ENCODE measurements at places on chromosomes 5 and 9.

DNA sequence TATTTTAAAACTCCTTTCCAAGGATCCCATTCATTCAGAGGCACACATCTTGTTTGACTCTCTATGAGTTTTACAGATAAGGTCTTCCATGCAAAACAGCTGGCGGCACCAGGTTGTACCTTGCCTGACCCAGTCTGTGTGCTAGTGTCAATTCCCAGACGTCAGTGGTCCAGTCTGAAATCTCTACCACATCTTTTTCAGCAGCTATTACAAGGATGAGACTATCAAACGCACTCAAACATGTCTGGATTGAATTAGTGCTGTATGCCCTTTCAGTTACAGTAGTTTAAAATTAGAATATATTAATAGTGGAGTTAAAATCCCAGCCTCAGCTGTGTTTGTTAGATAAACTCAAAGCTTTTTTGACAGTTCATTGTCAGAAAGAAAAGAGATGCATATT lies 11.7 kb downstream of the CDC14B start:
- no peak for DNase-seq

DNA sequence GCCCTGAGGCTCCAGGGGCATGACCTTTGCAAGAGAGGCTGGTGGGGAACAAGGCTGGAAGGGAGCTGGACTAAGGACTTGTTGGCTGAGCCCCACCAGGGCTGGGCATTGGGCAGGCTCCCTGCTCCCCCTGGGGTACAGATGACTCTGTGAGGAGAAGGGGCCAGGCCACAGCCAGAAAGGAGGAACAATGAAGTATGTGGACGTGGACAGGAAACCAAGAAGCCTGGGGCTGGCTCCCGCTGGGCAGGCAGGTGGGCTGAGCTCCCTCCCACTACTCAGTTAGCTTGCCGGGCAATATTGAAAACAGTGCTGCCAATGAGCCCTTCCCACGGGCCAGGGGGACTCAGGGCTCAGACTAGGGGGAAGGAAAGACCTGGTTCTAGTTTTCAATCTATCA lies 66.1 kb upstream of the SPTLC1 start:
- no peak for DNase-seq

GRCh38 chr9:100459963-100460362 lies 13.0 kb upstream of the TMEFF1 start:
- DNase-seq, result no peak

GRCh38 chr5:111447822-111448221 lies 64.5 kb downstream of the STARD4 start:
- no peak for DNase-seq

DNA sequence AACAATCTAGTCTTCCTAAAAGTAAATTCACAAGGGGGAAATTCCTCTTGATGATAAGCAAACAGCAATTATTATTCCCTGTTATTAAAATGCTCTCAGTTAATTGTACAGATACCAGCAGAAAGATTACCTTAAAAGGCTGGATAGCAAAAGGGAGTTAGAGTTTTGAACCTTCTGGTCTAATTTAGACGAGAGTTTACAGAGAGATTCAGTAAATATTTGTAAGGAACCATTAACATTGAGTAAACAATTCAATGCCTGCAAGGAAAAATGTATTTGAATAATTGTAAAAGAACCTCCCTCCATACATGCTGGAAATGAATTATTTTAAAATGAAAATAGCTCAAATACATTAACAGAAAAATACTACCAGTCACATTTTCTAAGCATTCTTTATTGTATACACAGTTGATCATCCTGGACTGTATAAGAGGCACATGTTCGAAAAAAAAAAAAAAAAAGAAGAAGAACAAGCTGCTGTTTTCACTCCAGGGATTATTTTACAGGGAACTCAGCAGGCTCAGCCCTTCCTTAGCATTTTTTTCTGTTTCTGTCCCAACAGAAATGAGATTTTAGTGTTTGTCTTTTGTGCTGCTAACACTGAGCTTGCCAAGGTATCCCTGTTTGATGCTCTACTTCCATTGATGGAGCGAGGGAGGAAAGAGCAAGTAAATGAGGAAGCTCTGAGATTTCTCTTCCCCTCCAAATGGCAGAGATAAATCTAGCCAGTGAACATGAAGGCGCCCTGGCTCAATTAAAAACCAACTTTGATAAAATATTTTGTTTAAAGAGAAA lies 141.1 kb downstream of the ENC1 start:
- DNase-seq, result no peak

DNA sequence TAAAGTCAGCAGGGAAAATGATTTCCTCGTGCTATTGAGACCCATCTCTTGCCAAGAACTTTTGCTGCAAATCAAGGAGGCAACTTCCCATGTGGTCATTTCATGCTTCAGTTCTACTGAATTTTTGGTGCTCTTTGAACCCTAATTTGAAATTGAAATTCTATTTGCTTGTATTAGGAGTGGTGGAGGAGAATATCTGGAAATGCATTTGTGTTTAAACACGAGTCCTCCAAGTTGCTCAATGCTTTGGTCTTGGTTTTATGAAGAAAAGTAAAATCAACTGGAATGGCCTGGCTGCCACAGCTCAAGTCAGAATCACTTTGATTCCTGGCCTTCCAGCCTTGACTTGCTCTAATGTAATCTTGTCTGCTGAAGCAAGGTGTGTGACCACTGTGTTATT lies 613.2 kb downstream of the TLE1 start:
- DNase-seq, result no peak

DNA sequence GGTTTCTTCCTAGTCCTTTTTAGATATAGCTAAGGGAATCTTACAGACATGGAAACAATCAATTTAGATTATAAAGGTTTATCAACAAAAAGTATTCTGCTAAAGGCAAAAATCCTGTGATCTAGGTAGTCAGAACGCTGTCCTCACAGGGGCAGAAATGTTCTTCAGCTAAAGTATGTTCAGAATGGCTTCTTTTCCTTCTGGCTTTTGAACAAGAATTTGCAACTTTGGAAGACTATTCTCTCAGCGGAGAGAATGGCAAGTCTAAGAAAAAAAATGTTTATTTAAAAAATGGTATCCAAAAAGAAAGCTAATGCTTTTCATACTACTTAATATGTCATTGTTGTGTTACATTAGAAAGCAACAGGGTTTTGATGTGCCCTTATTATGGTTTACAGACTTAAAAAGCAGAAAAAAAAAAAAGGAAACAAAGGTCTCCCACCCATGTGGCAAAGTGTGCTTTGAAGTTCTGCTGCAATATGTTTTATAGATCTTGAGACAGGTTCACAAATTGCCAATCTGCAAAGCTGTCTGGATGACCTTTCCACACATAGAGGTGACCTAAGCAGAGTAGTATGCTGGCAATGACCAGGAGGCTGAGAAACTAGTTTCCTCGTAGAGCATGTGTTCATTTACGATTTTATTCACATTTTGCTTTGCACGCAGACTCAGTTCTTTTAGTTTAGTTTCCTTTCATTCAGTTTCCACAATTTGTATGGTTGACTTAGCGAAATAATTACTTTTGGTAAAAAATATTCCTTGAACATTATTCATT lies 45.1 kb upstream of the PJA2 start:
- DNase-seq, result peak; percentile 57

- no peak for DNase-seq
Observed at GRCh38 chr5:132477784-132478365, 12.7 kb downstream of the IRF1 start.

- DNase-seq, result peak; percentile 79
Observed at GRCh38 chr5:124061663-124062062, 549.7 kb downstream of the CSNK1G3 start.

DNA sequence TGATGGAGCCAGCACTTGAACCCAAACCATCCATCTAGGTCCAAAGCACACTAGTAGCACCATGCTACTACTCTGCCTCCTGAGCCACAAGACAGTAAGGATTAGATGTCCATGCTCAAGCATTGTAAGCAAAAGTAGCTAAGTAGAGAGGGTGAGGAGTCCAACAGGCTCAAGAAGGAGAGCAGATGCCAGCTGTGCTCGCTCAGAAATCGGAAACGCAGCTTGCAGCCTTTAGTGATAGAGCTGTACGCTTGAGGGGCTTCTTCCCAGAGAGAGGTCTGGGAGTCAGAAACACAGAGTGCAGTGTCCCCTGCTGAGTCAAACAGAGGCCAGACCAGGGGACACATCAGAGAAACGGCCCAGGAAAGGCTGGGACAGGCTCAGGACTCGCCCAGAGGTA lies 32.7 kb upstream of the GABRP start:
- DNase-seq, result no peak

DNA sequence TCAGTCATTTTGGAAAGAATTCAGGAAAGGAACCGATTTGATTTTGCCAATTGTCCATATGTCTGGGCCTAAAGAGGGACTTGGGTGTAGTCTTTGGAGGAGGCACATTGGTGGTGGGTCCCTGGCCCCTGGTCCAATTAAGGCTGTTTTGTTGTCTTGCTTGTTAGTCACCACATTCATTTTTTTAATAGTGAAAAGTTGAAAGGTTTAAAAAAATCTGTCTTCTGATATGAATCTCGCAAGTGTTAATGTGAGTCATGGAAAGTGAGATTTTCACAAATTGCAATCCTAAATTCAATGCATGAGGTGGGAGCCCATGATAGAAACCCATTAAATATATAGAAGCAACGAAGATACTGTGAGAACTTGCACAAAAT lies 165.9 kb upstream of the OTULINL start:
- no peak for DNase-seq

GRCh38 chr9:95305770-95306492 lies 11.6 kb downstream of the FANCC start:
- peak; percentile 7 for DNase-seq

DNA sequence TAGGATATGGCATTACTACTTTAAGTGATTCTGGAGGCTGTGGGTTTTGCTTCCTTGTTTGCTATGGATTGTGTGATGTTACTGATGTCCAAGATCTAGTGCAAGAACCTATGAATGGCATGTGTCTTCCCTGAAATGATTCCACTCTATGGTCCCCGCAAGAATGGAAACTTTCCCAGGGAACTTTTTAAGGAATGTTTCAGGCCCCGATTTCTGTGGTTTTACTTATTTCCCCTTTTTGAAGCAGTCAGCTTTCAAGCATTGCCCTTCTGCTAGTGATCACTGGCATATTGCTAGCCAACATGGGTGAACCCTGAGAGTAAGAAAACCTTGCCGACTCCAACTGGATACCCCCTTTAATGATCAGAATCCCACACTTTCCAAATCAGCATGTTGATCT lies 26.6 kb upstream of the CD180 start:
- DNase-seq, result no peak
